GM13976 (cell line): ENCODE measurements at places on chromosomes 2 and 18.

- no peak for DNase-seq
Observed at GRCh38 chr18:14026199-14026598, 106.0 kb downstream of the ZNF519 start.

DNA sequence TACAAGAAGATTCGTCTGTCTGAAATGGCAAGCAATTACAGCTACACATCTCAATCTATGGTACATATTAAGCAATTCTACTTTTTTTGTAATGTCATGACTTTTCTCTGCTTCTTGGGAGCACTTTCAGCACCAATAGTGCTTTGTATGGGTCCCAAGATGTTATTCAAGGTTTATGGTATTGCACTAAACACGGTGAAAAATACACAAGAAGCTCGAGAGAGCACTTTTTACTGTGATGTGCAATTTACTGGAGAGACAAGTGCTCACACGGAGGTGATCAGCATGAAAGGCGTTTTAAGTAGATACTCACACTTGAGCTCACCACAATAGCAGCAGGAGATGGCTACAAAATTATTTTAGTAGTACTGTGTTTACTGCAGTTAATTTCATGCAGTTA is 783.6 kb downstream of the CBLN2 start:
- DNase-seq, result no peak

- DNase-seq, result peak; percentile 88
Observed at GRCh38 chr2:96157649-96158553, 12.7 kb upstream of the DUSP2 start.

DNA sequence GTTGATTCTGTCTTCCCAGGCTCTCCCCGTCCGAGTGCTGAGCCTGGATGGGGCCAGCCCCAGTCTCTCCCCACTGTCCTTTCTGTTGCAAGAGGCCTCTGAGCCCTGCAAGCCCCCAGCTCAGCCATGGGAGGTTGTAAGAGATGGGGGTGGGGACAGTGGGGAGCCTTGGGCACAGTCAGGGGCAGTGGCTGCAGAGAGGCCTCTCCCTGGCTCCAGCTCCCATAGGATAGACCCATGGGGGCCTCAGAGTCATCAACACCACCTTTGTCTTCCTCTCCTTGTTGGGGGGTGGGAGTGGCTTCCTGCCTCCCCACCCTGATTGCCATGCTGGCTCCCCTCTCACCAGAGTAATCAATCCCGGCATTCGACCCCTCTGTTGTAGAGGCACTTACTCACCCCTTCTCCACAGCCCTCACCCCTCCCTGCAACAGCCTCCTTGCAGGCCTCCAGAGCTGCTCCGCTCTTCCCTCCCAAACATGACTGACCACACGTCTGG is 37.5 kb upstream of the NPAS2 start:
- no peak for DNase-seq

DNA sequence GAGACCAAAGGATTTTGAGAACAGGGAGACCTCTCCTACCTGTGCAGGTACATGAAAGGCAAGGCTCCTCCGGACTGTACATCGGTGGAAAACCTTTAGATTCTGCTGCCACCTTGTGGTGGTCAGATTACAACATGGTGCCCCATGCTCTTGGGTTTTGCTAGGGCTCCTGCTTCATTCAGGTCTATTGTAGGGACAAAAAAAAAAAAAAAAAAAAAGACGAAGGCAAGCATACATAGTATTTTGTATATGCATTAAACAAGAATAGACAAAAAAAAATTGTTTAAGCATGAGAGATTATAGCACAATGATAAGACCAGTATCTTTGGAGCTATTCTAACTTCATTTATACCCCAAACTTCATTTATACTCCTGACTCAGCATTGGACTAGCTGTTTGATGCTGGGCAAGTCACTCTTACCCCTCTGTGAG is 27.4 kb upstream of the SPR start:
- DNase-seq, result peak; percentile 59

DNA sequence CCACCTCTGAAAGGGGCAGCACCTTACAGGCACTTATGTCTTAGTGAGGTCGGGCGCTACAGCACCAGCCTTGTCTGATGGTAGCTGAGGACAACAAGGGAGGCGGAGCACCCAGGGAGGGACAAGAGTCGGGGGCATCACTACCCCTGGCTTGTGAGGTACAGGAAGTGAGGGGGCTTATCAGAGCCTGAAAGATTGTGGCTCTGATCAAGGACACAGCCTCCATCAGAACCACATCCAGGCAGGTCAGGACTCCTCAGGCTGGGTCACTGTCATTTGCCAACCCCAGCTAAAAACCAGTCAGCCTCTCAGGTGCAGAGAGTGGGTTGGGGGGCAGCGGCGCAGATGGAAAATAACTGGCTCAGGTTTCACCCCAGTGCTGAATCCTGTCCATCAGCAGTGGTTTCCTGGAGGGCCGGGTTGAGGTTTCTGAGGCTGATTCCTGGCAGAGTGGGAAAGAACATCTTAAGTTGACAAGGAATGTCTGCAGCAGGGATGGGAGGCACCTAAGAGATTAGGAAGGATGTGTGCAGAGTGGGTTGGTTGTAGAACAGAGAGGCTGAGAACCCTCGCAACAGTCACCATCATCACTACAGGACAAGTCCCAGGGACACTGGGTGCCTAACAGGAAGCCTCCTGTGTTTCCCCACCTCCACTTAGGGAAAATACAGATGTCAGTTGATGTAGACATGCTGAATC is 45.3 kb downstream of the FBLN7 start:
- DNase-seq, result no peak
